Stimulated activated CD4-positive, alpha-beta T cell treated with anti-CD3 and anti-CD28 coated beads, Interleukin-12 subunit alpha, Interleukin-12 subunit beta, amount 100 ng/mL, for 24 hours (primary cell): ENCODE measurements at places on chromosomes 3 and 15.
A peak's percentile ranks its signal among the peaks of the same experiment; 100 is the strongest.

DNA sequence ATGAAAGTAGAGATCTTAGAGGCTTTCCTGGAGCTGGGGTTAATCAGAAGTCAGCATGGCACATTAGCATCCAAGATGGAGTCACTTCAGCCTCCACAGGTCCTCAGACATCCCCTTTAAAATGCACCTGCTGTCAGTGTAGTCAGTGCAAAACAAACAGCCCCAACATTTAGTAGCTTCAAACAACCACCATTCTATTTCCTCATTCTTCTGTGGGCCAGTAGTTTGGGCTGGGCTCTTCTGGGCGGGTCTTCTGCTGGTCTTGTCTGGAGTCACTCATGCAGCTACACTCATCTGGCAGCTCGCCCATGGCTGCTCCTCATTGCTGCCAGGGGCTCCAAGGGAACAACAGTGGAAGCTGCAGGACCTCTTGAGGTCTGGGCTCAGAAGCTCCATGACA, 99.9 kb downstream of the TLE3 start:
- DNase-seq, result no peak

DNA sequence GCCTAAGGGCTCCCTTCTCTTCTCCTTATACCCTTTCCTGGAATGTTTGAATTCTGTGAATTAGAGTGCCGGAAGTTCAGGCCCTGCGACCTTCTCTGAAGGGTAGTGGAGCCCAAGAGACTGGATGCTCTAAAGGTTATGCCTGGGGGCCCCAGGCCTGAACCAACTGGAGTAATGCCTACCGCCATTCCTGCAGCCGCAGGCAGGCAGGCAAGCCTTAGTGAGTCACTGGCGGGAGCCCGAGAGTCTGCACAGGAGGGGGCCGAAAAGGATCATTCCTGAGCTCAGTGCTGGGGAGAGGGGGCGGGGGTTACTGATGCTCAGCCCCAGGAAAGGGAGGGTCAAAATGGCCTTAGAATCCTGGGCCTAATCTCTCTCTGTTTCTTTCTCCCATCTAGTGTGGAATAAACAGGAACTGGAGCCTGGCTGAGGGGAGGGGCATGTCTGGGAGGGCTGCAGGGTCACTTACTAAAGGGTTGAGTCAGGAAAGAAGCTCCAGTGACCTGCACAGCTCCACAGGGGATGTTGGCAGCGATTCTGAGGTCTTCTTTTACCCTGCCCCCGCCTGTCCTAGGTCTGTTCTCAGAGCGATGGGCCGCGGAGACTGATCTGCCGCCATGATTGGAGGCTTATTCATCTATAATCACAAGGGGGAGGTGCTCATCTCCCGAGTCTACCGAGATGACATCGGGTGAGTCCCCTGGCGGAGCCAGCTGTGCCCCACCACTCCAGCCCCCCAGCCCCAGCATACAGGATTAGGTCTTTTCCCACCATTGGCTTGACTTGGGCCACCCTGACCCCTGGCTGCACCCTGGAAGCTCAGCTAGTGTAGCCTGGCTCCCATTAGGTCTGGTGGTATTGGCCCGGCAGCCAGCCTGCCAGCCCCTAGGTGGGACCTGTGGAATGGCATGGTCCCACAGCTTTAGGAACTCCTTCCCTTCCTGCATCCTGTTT, 2.0 kb downstream of the AP2M1 start:
- DNase-seq, result no peak

DNA sequence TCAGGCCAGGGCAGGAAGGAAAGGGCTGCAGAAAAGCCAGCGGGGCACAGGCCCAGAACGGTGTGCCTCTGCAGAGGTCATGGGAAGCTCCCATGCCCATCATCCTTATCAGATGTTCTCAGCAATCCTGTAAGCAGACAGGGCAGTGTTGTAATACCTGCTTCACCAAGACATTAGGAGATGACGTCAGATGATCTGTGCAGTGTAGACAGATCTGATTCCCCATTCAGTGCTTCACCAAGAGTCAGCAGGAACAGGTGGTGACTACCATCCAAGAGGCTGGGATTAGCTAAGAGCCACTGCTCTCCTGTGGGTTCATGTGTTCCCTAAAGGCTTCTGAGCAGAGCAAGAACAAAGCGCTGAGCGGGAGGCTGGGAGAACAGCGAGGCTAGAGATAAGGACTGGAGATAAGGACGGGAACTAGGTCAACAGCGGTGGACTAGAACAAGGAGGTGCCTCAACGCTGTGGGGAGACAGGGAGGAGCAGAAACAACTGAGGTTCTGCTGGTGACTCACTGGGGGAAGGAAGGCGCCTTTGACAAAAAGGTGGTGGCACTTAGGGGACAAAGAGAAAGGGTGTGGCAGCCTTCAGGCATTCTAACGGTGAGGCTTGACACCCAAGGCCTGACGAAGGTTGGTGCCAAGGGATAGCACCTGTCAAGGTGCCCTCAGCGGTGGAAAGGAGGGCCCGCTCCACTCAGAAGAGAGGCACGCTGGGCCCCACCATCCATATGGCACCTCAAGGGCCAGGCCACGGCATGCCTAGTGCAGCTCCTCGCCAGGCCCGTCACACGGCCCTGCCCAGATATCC, 28.4 kb downstream of the CCDC12 start:
- DNase-seq, result peak; percentile 43

GRCh38 chr15:51223771-51224229, 114.6 kb downstream of the CYP19A1 start:
- DNase-seq, result no peak
